Sigmoid colon (tissue), 7 donors: ENCODE measurements at places on chromosomes 12 and 14. TPM values are rescaled to one million over a fixed set of nuclear protein-coding genes. Genes with fewer than 3 reads are reported as not detected.

GRCh38 chr12:13223941-13224340, 27.4 kb downstream of the EMP1 start:
- DNase-seq, result no peak

DNA sequence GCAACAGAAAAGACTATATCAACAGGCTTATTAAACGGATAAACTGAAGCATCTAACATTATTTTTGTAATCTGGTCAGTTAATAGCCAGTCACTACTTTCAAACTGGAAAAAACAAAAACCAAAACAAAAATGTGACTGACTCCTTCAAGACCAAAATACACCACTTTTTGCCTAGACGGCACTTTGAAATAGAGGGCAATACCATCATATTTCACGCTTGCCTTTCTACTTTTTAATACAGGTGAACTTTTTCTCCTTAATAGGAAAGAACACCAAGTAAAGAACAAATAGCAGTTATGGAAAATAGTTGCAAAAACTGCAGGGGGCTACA, 550 bp upstream of the NUP107 start:
- DNase-seq, result no peak

GRCh38 chr12:15205341-15206010, 15.7 kb downstream of the RERG start:
- DNase-seq, result no peak

DNA sequence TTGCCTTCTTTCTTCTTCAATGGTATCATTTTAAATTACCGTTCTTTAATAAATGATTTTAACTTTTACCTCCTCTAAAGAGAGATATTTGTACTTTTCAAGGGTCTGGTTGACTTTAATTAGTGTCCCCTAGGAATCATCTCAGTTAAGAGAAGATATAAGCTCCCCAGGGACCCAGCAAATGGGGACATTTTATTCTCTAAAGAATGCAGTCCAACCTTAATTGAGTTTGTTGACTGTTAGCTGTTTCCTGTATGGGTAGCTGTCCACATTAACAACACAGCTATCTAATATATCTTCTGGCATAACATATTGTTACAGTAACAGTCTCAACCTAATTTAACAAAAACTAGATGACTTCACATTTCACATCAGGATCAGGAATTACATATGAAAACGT, 241.6 kb upstream of the NPAS3 start:
- DNase-seq, result no peak

DNA sequence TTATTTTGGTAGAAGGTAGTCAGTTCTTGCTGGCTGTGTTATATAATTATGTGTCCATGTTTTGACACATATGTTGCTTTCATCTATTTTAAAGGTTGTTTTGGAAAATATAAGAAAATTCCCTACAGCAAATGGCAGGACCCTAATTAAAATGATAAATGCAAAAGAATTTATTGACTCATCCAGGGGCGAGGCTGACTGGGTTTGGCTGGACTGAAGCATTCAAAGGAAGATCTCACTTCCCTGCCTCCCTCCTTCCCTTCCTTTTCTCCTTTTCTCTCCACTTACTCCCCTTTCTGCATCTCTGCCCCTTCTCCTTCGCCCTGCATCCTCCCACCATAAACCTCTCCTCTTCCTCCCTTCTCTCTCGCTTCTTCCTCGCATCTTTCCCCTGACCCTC, 129.6 kb downstream of the SNAPC1 start:
- no peak for DNase-seq

GRCh38 chr12:79592865-79593264, 97.9 kb downstream of the PAWR start:
- DNase-seq, result no peak

DNA sequence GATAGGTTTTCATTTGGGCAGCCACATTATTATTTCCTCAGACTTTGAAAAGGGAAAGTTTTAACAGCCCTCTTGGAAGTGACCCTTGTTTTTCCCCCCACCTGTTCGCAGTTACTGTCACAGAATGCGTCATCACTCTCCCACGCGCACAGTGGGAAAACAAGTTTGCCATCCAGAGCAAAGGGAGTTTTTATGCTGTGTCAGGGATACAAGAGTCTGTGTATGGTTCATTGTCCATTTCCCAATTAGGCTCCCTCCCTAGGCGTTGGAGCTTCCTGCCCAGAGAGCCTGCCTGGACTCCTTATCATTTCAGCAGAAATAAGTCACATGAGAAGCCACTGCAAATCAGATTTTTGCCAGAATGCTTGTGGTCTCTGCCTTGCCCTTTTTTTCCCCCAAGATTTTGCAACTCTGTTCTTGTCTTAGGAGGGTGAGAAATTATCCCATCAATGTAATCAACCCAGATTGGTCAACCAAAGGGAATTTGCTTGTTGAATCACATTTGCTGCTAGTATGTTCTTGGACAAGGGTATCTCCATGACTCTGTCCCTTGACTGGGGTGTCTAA, 104.1 kb downstream of the IGF1 start:
- no peak for DNase-seq

GRCh38 chr12:129994634-129995033, 90.8 kb upstream of the TMEM132D start:
- DNase-seq, result no peak

GRCh38 chr12:59858508-59859170, 262.8 kb downstream of the SLC16A7 start:
- DNase-seq, result no peak

- no peak for DNase-seq
These were observed 189.1 kb downstream of the PIWIL1 start for GRCh38 chr12:130526813-130527212.

- DNase-seq, result peak; percentile 47
These were observed 130.8 kb downstream of the BCL11B start for GRCh38 chr14:99141236-99141635.

DNA sequence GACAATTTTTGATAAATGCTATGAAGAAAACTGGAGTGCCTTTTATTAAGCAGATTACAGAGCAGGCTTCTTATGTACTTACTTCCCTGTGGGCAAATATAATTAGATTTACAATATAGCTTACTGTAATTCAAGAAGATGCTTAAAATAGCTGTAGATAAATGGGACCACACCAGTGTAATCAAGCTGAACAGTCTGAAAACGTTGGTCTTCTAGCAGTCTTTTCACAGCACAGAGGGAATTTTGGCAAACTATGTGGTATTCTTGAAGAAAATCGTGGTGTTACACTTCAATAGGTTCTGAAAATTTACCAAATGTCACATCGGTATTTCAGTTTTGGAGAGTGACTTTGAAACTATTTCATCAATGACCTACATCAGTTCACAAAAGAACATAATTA, 47.7 kb downstream of the SLC16A7 start:
- DNase-seq, result no peak

DNA sequence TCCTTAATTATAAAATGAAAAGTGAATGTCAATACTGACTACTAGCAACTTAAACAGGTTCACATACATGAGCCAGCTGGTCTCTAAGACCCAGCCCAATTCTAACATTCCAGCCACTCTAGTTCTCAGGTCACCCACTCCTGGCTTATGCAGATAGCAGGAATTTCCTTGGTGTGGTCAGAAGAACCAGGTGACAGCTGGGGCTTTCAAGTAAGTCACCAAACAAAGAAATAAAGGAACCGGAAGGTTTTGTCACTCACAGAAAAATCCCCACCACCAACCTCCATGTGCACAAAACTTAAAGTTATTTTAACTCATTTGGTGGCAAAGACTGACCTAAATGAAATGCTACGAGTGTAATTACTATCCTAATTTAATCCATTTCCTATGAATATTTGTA, 129.6 kb upstream of the CDKN3 start:
- no peak for DNase-seq

DNA sequence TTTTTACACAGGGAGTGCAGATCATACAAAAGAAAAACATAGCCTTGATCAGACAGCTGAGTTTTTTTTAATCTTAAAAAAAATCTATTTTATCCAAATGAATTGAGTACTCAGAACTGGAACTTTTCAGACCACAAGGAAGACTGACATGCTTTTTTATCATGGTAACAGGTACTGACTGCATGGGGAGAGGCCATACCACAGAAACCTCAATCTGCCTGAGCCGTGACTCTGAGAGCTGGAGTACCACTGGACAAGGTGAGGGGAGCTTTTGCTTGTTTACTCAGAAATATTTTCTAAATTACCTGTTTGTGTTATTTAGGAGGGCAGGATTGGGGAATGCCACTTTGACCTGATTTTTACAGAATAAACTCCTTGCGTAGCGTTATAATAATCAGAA, 143.9 kb downstream of the ALX1 start:
- DNase-seq, result no peak

- DNase-seq, result no peak
These were observed 1296.6 kb downstream of the AACS start for GRCh38 chr12:126361804-126362203.

- no peak for DNase-seq
These were observed 4.2 kb downstream of the DAZAP2 start for GRCh38 chr12:51242876-51243275.

GRCh38 chr14:48936362-48936761, 649.8 kb downstream of the RPS29 start:
- DNase-seq, result peak; percentile 64

GRCh38 chr14:33847066-33847465, 103.8 kb downstream of the EGLN3 start:
- no peak for DNase-seq

DNA sequence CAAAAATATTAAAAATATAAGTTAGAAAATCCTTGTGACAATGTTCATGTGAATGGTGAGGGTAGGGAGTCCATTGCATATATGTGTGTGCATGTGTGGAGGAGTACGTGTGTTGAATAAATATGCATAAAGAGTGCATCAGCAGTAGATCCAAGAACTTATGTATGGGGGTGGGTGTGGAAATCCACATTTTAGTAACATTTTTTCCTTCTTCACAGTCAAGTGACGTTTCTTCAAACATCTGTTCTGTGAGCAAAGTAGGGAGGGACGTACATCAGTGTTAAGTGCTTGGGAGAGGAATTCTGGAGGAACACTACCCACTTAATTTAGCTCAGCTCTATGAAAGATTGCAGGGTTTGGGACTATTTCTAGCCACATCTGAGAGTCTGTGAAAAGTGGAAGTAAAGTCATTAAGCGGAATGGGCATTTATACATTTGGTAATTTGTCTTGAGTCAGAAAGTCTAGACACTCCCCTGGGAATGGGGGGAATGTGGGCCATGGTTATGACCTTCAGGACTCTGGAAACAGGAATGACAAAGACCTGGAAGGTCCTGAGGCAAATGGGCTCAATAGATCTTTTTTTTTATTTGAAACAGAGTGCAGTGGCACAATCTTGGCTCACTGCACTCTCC, 156.4 kb upstream of the PLXNC1 start:
- no peak for DNase-seq

LRFN5 gene
- total RNA-seq, result 11.9 TPM

CDCA4 gene
- total RNA-seq, result 7.6 TPM

TBC1D30 gene
- total RNA-seq, result 0.83 TPM

OR4N5 gene
- not detected for total RNA-seq

SCNN1A gene
- total RNA-seq, result 1.1 TPM

CCND2 gene
- total RNA-seq, result 126 TPM

NPFF gene
- total RNA-seq, result not detected
